ENCODE measurements at places on chromosomes 11 and 22. TPM values are rescaled to one million over a fixed set of nuclear protein-coding genes. Genes with fewer than 3 reads are reported as not detected.

DNA sequence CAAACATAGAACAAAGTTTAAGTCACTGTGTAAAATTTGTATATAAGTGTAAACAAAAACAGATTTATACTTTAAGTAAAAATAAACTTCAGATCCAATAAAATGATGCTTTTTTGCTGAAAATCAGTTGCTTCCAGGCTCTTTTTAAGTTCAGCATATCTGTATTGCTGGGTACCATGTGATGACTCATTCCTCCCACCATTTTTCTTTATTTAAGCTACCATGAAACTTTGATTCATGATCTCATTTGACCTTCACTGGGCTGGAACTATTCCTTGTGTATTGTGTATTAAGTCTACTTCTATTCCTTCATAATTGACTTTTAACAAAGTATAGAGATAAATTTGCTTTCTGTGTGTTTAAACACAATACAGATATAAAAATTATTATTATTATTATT lies 46.3 kb upstream of the RRM1 start:
- no peak for DNase-seq

GRCh38 chr11:134358165-134358855 lies 26.5 kb downstream of the GLB1L2 start:
- no peak for DNase-seq

GRCh38 chr11:116101902-116102301 lies 597.7 kb upstream of the CADM1 start:
- no peak for DNase-seq

- no peak for DNase-seq
Measured at GRCh38 chr22:42262964-42263363, 7.5 kb downstream of the TCF20 start.

- no peak for DNase-seq
Measured at GRCh38 chr22:43376765-43377547, 33.8 kb upstream of the SCUBE1 start.

DNA sequence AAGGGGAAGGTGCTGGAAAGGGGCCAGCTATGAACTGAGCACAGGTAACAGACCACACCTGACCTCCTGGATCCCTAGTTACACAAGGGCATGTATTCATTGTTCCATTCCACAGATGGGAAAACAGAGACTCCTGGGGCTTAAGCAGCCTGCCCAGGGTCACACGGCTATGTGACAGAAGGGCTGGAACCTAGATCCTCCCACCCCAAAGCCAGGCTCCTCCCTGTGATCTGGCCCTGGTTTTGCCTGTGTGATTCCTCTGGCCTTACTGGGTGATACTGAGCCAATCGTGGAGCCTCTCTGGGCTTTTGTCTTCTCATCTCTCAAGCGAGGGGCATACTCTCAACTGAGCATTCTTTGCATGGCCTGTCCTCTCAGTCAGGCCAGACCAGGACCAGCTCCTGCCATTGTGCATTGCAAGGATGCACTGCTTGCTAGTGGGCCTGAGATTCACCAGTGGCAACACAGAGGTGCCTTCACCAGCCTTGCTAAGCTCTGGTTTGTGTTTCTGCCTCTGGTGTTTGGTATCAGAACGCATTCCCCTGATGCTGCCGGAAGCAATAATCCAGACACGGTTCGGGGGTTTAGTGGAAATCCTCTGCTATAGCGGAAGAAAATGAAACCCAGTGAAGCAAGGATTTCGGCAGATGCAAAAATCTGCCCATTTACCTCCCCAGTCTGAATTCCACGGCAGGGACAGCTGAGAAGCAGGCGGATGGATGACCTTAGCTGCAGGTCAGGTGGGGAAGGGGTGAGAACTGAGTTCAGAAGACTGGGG lies 226.6 kb downstream of the ST3GAL4 start:
- no peak for DNase-seq

GRCh38 chr11:130710497-130711012 lies 205.7 kb downstream of the SNX19 start:
- DNase-seq = peak; percentile 50

- DNase-seq = no peak
Measured at GRCh38 chr11:14269692-14270573, 89.0 kb downstream of the RRAS2 start.

- DNase-seq = no peak
Measured at GRCh38 chr11:93481696-93482095, 61.5 kb downstream of the SMCO4 start.

DNA sequence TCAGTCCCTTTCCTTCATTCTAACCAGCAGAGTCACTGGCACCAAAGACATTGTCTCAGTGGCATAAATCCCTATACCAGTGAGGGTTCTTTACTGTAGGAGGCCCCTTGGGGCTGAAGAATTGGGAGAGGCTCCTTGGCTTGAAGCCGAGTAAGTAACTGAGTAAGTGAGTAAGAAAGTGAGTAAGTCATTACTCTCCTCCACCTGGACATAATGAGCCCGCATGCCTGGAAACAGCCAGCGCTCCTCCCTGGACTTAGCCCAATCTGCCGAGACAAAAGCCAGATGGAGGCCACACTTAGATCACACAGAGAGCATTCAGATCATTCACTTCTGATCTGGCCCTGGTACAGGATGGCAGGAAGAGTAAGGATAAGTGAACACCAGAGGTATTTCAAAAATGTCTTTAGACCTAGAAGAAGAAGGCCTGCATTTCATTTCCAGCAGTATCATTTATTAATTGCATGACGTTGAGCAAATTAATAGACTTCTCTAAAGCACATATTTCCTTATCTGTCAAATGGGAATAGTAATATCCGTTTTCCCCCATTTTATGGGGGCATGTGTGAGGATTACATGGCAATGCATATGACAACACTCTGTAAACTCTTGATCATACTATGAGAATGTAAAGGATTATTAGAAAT lies 8.2 kb upstream of the MICAL3 start:
- no peak for DNase-seq

DNA sequence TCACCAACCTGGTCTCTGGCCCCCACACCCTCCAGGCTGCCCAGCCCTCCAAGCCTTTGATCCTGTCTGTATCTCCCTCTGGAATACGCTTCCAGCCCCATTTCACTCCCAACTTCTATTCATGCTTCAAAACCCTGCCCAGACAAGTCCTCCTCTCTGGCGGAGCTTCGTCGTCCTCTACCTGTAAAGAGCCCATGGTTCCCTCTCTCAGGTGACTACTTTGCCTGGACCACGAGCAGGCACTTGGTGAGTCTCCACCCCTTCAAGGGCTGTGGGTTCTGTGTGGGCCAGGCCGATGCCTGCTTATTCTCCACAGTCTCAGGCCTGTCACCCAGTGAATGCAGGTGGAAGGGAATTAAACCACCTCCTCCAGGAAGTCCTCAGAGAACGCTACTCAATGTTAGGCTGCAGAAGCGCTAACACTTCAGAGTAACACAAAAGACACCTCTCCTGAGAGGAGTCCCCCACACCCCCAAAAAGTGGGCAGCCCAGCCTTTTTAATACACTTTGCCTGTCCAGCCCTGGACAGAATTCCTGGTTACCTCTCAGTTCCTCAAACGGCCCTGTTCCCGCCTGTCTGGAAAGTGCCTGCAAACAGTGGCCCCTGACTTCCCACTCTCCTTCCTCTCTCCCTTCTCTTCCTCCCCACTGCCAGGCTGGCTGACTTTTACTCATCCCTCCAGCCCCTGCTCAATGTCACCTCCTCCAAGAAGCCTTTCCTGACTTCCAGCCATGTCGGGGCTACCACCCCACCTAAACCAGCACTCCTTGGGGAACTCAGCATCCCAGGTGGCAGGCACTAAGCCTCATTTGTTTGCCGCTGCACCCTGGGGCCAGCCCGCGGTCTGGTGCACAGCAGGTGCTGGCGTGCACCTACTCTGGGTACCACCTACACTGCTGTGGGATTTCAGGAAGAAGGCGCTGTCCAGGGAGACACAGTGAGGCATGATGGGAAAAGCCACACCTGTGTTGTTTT lies 9.0 kb downstream of the RAC2 start:
- no peak for DNase-seq

DNA sequence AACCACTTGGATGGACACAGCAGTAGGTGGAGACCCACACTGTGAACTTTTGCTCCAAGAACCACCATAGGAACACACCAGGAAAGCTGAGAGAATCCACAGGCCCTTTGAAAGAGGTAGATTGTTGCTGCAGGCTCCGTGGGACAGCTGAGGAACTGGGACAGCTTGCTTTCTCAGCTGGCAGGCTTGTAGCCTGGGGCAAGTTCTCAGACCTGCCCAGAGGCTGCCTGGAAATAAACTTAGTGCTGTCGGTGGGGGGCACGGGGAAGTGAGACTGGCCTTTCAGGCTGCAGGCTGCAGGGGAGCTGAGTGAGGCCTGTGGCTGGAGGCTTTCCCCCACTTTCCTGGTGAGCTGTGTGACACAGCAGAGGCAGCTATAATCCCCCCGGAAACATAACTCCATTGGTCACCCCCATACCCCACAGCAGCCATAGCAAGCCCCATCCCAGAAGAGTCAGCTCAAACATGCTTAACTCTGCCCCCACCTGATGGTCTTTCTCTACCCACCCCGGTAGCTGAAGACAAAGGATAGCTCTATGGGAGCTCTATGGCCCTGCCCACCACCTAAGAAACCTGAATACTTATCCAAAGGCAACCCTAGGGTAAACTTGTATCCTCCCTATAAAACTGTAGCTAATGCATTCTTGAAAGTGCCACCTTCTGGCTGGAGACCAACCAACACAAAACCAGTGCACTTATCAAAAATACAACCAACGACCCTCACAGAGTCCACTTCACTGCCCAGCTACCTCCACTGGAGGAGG lies 21.4 kb upstream of the ACRV1 start:
- no peak for DNase-seq

DNA sequence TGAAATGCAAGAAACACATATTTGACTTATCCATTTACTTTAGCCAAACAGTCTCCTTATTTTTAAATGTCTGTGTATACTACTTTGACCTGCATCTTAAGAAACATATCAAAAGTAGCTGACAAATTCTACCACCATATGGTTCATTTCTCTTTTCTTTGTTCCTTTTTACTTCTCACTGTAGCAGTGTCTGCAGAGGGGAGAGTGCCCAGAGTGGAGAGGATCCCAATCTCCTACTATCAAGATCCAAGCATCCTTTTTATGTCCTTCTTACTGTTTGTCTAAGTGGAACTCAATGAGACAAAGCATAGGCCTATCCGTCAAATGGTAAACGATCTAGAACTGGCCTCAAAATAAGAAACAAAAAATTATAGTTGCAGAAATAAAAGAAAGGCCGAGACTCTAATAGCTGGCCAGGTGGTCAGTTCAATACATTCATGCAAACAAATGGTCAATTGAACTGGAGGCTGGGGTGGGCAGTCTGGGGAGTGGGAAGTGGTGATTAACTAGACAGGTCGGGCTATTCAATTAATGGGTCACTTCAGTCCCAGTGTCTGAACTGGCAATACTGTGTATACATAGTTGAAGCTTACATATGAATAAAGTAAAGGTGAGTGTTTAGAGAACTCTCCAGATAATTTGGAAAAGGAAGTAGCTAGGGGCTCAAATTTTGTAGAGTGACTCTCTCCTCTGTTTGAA lies 149.1 kb downstream of the MAML2 start:
- DNase-seq = no peak

DNA sequence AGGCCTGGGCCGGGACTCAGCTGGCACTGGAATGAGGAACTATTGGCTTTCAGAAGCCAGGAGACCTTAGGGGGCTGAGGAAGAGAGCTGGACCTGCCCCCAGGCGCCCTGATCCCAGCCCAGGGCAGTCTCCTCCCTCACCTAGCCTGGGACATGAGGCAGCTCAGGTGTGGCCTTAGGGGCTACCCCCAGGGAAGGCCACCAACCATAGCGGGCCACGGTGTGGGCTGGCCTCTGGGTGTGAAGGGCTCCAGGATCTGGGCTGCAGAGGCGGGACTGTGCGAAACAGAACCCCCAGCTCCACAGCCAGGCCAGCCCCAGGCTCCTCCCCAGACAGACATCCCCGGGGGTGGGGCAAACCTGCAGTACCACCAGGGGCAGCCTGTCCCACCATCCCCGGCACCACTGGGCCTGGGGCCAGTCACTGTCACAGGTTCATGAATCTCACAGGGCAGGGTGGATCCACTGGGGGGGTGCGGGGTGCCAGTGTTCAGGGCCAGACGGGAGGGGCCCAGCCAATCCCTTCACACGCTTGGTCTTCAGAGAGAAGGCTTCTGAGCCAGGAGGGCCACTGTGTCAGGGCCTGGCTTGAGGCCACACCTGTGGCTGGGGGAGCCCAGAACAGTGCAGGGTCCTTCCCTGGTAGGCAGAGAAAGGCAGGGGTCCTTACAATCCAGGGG lies 3.5 kb downstream of the PLXNB2 start:
- no peak for DNase-seq

Gene ACTN3
- 13.5 TPM for total RNA-seq

Gene TMPRSS4
- total RNA-seq = 2.5 TPM

Gene TMEM45B
- 7.6 TPM for total RNA-seq

Gene CDCA5
- 4.1 TPM for total RNA-seq

Gene PATE2
- total RNA-seq = not detected

Gene KRTAP5-1
- total RNA-seq = 0.30 TPM

Gene C11orf16
- not detected for total RNA-seq

Gene ANO5
- total RNA-seq = 3.3 TPM

Gene SAA1
- total RNA-seq = not detected

Gene ACR
- total RNA-seq = 0.39 TPM

Gene ACAD8
- total RNA-seq = 22.4 TPM
